ENCODE measurements at places on chromosomes 13 and 19. TPM values are rescaled to one million over a fixed set of nuclear protein-coding genes. Genes with fewer than 3 reads are reported as not detected.

MAB21L1 gene
- total RNA-seq = 0.53 TPM

CPT1C gene
- total RNA-seq = 5.6 TPM

KLK7 gene
- 9.9 TPM for total RNA-seq

TTC9B gene
- not detected for total RNA-seq

SIGLEC9 gene
- total RNA-seq = not detected

HNRNPL gene
- total RNA-seq = 192 TPM

DNA sequence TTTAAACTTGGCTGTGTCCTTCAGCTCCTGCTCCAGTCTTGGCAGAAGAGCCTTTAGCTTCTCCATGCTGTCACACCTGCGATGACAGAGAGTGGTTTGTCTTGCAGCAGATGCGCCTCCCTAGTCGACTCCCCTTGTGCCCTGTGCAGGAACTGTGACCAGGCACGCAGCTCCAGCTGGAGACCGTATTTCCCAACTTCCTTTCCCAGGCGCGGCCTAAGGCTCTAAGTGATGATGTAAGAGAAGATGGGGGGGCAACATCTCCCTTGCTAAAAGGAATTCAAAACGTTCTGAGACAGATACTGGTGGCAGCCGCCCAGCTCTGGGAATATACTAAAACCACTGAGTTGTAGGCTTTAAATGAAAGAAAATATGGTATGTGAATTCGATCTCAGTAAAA, 16.3 kb downstream of the DCUN1D2 start:
- H3K4me3 ChIP-seq = no peak overlapping the region
- no peaks in the 10 kb centered on the region for H3K27me3 ChIP-seq
- H3K36me3 ChIP-seq = no peaks in the 10 kb centered on the region
- no peaks in the 10 kb centered on the region for H3K4me1 ChIP-seq

DNA sequence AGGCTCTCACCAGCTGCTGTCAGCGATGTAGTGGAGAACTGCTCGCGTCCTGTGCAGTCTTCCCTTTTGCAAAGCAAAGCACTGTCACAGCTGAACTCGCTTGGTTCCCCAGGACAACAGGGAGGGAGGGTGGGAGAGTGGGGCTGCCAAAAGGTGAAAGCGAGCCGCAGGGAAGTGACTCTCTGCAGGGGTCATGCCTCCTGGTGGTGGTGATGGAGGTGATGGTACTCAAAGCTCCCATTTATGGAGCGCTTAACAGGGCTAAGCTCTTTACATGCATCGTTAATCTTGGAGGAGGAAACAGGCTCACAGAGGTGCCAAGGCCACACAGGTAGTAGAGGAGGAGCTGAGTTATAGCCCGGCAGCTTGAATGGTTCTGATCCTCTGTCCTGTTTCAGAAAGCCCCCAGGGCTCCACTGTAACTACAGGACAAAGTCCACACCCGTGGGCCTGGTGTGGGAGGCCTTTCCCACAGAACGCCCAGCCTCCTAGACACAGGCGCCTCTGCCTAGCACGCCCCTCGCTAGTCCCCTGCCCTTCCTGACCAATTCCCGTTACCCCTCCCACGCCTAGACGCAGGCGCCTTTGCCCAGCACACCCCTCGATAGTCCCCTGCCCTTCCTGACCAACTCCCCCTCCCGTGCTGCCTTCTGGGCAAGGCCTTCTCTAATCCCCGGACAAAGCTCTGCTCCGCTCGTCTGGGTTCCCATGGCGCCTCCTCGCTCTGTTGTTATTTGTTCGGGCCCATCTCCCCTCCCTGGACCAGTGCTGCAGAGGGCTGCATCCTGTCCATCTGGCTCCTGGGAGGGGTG, 10.7 kb downstream of the PPP1R37 start:
- H3K4me1 ChIP-seq = peaks cover 18% of the 10 kb centered on the region
- H3K27me3 ChIP-seq = no peaks in the 10 kb centered on the region
- H3K36me3 ChIP-seq = no peaks in the 10 kb centered on the region
- no peak for DNase-seq
- H3K4me3 ChIP-seq = peak overlapping the region; percentile 31

All from Peyer's patch (tissue), 4 donors.